Type B pancreatic cell (in vitro differentiated cells): ENCODE measurements at places on chromosomes 12 and 14.
A peak's percentile ranks its signal among the peaks of the same experiment; 100 is the strongest.

DNA sequence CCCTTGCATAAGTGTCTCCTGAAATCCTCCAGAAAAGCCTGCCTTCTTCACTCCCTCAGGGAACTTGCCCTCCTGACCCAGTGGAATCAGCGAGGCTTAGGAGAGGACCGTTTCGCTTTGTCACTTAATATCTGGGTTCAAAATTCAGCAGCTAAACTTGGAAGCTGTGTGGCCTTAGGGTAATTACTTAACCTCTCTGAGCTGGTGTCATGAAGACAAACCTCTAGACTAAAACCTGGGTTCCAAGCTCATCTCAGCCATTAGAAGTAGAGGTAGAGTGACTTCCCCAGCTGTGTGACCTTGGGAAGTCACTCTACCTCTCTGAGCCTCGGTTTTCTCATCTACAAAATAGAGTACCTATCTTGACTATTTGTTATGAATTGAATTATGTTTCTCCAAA, 18.3 kb upstream of the RBM19 start:
- DNase-seq = no peak

- DNase-seq = no peak
Observed at GRCh38 chr12:95216711-95217376, 423 bp downstream of the FGD6 start.

- no peak for DNase-seq
Observed at GRCh38 chr12:113158439-113159203, 9.1 kb downstream of the CFAP73 start.

DNA sequence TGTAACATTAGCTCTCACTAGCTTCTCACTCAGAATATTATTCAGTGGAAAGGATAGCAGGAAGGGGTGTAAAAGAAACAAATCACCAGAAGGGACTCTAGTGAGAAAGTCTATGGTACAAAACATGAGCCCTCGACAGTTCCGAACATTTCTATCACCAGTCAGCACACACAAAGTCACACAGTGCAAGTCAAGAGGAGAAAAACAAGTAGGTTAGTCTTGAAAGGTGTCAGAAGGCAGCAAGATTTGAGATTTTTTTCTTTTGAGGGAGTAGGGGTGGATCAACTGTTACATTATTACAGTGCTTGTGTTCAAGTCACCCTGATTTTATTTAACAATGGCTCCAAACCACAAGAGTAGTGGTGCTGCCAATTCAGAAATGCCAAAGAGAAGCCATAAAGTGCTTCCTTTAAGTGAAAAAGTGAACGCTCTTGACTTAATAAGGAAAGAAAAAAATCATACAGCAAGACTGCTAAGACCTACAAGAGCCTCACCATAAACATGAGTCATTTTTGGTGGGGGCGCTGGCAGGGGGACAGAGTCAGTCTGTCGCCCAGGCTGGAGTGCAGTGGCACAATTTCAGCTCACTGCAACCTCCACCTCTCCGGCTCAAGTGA, 42.3 kb downstream of the GNS start:
- DNase-seq = no peak

DNA sequence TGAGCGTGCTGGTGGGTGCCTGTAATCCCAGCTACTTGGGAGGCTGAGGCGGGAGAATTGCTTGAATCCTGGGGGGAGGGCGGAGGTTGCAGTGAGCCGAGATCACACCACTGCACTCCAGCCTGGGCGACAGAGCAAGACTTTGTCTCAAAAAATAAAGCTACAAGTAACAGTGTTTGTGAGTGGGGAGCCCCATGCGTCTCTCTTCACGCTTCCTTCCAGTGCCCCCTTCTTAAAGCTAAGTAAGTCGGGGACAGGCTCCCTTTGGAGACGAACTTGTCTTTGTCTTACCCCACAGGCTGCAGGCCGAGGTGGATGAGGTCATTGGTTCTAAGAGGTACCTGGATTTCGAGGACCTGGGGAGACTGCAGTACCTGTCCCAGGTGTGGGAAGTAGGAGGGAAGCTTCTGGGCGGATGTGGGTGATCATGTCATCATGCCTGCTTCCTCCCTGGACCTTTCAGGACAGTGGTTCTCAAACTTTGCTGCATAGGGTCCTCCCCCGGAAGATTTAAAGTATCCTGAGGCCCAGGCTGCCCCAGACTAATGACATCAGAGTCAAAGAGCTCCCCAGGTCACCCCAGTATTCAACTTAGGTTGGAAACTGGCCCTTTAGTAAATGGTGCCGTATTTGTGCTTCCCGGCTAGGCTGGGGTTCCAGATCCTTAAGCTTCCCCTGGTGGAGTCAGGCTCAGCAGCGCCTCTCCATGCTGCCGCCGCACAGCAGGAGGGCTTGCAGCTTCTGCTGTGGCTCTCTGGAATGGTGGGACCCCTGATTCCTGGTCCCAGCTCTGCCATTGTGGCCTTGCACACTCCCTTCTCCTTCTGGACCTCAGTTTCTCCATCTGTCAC, 37.1 kb downstream of the CYP46A1 start:
- DNase-seq = peak; percentile 36

DNA sequence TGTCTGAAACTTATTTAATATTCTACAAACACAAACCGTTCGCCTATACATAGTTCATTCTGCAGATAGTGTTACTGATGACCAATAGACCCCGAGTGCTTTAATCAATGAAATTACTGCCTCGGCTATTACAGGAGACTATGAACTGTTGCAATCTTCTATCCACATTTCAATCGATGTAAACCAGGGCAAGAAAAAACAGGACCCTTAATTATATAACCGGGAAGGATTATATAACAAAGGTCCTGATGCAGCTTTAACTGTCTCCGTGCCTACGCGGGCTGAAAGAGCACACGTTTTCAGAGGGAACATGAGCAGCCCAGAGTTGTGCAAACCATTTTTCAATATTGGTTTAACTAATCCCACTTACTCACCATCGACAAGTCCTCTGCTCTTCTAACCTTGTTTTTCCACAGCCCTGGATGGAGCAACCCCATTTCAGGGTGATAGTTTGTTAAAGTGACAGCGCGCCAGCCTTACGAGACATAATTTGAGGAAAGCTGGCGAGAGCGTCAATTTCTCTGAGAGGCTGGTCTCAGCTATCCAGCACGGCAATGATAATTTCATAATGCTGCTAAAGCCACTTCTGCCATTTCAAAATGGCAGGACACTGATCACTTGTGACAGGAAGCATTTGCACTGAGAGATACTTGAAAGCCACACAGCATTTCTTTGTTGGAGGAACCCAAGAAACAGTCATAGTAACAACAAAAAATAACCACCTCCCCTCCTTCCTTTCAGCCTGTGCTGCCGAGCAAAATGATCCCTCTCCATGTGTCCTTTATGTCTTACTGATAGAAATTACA, 184.6 kb downstream of the FOXN3 start:
- no peak for DNase-seq

GRCh38 chr14:50859296-50859624, 12.6 kb upstream of the ABHD12B start:
- DNase-seq = no peak

DNA sequence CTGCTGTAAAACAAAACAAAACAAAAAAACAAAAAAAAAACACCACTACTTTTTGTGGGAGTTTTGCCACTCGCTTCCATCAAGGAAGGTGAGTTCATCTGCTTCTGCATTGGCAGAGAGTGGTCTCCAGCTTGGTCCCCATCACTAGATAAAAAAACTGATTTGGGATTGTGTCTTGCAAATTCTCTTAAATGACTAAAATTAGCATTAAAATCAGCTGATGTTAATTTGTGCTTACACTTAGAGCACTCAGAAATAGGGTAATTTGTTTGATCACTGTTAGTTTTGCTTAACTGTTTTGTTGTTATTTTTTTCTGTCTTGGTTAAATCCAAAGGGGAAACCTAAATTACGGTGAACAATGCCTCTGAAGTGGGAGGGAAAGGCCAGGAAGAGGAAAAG, 1048.0 kb downstream of the LRFN5 start:
- no peak for DNase-seq

DNA sequence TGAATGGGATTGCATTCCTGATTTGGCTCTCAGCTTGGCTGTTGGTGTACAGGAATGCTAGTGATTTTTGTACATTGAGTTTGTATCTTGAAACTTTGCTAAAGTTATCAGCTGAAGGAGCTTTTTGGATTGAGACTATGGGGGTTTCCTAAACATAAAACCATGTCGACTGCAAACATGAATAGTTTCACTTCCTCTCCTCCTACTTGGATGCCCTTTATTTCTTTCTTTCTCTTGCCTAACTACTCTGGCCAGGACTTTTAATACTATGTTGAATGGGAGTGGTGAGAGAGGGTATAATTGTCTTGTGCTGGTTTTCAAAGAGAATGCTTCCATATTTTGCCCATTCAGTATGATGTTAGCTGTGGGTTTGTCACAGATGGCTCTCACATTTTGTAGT, 141.5 kb downstream of the CEP83 start:
- no peak for DNase-seq

DNA sequence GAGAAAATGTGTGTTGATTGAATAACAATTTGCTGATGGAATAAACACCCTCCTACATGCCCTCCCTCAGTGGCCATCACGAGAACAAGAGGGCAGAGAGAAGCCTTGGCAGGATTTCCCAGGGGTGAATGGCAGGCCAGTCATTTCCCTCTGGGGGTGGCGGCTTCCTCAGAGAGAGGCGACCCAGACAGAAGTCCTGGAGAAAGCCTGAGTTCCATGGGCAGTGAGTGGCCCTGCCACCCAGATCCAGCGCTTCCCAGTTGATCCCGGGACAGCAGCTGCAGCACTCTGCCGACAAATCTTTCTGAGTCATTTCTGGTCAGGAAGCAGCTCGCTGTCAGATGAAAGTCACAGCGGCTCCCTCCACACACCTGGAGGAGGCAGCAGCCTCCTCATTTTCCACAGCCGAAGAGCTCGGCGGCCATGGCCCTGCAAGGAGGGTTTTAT, 123.0 kb downstream of the SCARB1 start:
- no peak for DNase-seq

DNA sequence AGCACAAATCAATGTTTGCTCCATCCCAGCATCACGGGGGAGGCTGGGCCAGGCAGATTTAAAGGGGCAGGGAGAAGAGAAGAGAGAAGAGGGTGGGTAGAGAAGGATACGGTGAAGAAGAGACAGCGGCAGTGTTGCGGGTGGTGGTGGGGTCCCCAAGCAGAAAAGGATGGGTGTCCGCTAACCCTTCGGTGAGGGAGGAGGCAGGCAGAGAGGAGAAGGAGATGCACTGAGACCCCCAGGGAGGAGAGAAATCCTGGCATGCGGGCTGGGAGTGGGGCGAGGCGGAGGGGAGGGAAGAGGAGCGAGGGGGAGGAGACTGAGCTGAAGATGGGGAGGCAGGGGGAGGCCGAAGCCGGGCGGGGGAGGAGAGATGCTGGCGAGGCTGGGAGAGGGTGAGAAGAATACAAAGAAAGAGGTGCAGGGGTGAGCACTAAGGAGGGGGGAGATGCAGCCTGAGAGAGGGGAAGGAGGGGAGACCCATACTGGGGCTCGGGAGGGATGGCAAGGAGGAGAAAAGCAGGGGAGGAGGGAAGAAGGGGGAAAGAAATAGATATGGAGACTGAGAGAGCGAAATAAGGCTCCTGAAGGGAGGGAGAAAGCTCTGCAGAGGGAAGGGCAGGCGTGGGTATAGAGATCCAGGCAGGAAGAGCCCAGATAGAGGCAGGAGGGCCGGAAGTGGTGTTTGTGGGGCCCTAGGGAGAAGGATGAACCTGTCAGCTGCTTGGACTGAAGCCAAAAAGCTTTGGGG, at the start of gene JPH4:
Gene JPH4 (minus strand): TSS at position 231 of the 751 bp plus-strand sequence. CDS start 1,337 bp downstream, outside the sequence.
- peak; percentile 66 for DNase-seq

GRCh38 chr14:96729889-96730288, 67.3 kb upstream of the VRK1 start:
- DNase-seq = no peak

DNA sequence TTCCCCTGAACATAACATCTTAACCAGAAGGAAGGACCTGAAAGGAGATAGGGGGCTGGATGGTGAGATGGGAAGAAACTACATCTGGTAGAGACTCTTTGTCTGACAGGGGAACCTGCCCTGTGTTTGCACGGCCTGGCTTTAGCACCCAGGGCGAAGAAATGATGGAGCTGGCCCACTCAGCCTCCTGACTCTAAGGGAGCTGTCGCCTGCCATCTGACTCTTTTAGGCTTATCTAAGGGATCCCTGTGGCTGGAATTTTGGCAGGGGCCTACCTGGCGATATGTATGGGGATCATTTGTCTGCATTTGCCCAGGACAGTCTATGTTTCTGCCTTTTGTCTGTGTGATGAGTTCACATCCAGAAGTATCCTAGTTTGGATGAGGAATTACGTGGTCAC, 15.6 kb upstream of the CACNA2D4 start:
- DNase-seq = peak; percentile 27

DNA sequence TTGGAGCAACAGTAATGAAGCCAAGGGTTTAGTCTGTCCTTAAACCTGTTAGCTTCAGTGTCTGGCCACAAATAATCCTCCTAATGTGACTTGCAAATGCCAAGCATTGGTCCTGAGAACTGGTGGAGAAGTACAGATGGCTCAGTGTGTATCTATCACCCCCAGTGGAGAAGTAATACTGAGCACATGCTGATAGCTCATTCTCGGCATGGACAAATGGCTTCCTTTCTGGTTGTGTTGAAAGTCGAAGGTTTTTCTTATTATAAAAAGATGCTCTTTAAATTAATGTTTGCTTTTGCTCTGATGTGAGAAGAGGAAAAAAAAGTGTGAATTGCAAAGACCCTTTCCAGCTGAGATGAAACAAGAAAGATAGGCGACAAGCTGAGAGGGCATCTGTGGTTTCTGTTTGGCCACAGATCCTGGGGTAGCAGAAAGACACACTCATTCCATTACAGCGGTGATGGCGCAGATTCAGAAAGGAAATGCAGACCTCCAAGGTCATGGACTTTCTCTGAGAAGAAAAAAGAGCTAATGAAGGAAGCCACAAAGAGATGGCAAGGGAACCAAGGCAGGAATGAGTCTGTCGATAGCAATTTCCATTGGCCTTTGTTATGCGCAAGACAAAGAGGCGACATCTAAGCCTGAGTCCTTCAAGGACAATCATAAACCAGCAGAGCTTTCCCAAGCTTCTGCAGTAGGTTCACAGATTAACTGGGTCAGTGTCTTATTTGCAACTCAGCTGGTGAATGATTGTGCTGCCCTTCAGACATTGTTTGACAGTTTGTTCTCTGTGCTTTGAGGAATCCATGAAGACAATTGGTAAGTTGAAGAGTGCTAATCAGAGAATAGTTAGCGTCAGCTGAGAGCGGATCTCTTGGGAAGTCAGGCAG, 155.5 kb upstream of the RGS6 start:
- DNase-seq = no peak

- DNase-seq = no peak
Observed at GRCh38 chr14:73744874-73745529, 30.8 kb upstream of the PNMA1 start.

GRCh38 chr14:101199028-101199770, 295.7 kb upstream of the RTL1 start:
- peak; percentile 25 for DNase-seq

DNA sequence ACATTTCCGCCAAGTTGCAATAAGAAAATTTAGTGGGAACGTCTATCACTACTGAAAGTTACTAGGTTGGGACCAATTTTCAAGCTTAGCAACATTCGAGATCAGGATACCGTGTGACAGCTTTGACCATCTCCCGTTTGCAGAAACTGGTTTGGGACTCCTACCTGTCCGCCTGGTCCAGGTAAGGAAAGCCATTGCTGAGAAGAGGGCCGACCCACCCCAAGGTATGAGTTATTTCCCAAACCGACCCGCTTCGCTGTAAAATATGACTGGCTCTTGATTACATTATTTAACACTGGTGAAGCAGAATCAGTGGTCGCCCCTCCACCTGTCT, 271 bp downstream of the DNAI7 start:
- no peak for DNase-seq

- DNase-seq = no peak
Observed at GRCh38 chr12:132326646-132327045, 2.7 kb downstream of the GALNT9 start.

GRCh38 chr12:60842181-60842580, 1246.4 kb downstream of the SLC16A7 start:
- no peak for DNase-seq
